ENCODE measurements at places on chromosomes 12 and 14.

- no peak for DNase-seq
Measured at GRCh38 chr14:67853715-67854114, 34.1 kb downstream of the RAD51B start.

- DNase-seq = no peak
Measured at GRCh38 chr14:90739318-90740068, 76.7 kb downstream of the TTC7B start.

DNA sequence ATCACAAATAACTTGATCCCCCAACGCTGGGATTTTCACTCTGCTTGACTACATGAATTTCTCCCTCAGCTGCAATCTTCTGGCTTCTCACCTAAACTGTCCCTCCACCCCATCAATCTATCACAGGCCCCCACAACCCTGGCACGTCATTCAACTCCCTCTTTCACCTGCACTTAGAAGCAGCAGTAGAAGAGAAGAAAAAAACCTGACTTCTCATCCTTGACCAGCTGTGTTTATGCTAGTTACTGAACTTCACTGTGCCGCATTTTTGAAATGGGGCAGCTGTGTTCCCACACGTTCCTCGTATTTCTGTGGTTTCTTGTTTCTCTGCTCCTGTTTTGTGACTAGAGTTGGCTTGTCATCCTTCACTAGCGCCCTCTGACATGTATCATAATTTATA lies 35.0 kb downstream of the ITPR2 start:
- no peak for DNase-seq

- no peak for DNase-seq
Measured at GRCh38 chr12:119036878-119037825, 55.8 kb downstream of the SRRM4 start.

DNA sequence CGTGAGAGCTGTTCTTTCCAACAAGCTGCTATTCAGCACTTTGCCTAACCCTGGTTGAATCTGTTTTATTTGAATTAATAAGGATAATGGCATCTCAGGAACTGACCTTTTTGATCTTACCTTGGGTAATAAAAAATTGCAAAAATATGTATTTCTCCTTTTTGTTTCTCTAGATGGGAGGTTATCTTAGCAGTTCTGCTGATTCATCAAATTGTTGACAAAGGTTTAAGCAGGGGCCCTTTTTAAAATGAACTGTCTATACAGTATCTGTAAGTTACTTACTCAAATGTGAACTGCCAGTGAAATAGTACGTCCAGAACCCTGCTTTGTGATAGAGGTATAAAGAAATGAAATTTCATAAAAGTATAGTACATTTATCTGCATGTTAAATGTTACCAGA lies 681 bp downstream of the TSHR start:
- no peak for DNase-seq

DNA sequence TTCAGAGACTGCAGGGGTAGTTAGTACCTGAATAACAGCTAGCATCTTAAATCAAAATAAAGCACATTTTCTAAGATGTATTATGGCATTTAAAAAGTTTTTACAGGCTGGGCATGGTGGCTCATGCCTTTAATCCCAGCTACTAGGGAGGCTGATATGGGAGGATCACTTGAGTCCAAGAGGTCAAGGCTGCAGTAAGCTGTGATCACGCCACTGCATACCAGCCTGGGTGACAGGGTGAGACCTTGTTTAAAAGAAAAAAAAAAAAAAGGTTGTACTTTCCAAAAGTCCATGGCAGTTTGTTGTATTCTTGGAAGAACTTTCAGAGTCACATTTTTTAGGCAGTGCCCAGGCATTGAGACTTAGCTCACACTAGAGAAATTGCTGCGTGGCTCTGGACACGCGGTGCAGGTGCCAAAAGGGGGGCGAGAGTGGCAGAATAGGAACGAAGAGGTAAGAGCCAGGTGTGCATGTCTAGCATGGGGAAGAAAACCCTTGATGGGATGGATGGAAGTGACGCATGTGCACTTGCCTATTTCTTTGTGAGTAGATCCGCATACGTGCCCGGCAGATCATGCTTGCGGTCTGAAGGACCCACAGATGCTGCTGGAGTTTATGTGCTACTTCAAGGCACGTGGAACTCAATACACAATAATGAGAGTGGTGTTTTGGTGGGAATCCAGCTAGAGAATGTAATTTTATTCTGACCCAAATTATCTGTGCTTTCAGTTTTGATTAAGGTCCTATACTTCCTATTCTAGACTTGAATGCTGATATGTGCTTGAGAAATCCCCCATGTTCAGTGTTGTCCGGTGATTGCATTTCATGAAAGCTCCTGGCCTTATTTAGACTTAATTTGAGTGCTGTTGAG lies 11.9 kb downstream of the ANKRD13A start:
- no peak for DNase-seq

- no peak for DNase-seq
Measured at GRCh38 chr12:69225251-69225910, 14.0 kb upstream of the CPSF6 start.

- DNase-seq = no peak
Measured at GRCh38 chr12:49566361-49566760, 1.6 kb downstream of the MCRS1 start.

DNA sequence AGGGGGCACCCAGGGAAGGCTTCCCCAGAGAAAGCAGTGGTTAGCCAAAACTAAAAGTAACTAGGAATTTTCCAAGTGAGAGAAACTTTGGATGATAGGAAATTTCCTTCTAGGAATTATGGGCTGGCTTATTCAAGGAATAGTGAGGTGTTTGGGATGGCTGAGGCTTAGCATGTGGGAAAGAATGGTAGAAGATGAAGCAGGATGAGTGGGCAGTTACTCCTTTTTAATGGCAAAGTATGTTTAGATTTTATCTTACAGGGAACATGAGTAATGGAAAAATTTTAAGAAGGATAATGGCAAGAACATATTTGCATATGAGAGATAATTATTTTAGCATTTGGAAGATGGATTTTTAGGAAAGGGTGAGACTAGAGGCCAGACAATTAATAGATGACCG lies 197.6 kb downstream of the SLC38A4 start:
- DNase-seq = no peak

GRCh38 chr14:29738056-29738455 lies 189.6 kb downstream of the PRKD1 start:
- DNase-seq = no peak

- DNase-seq = no peak
Measured at GRCh38 chr14:28635387-28635786, 131.2 kb upstream of the FOXG1 start.

DNA sequence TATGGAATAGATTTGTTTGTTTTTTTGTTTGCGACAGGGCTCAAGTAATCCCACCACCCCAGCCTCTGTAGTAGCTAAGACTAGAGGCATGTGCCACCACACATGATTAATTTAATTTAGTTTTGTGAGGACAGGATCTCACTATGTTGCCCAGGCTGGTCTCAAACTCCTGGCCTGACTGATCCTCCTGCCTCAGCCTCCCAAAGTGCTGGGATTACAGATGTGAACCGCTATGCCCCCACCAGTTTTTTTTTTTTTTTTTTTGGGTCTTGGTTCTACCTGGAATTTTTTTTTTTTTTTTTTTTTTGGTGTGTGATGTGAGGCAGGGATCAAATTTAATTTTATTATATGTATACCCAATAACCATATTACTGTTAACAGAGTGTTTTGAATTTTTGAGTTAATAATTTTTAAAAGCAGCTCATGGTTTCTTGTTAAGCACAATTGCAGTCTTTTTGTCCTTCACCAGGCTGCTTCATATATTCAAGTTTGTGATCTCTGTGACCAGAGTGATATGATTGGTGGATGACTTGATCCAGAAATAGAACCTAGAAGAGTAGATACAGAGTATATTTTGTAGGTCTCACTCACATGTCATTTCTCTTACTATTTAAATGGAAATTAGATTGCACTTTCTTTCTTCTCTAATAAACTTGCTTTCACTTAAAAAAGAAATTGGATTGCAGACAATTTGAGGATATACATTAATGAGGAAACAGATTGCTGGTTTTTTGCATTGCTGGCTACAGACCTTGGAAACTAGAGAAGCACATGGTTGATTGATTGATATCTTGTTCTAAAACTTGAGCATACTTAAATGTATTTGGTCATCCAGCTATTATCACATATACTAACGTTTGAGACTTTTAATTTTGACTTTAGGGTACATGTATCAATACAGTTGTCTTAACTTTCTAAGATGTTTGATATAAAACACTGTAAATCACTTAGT lies 13.2 kb downstream of the ADIPOR2 start:
- DNase-seq = no peak

GRCh38 chr12:81329085-81329484 lies 251.2 kb downstream of the ACSS3 start:
- DNase-seq = no peak

- no peak for DNase-seq
Measured at GRCh38 chr14:68291820-68292219, 472.2 kb downstream of the RAD51B start.

DNA sequence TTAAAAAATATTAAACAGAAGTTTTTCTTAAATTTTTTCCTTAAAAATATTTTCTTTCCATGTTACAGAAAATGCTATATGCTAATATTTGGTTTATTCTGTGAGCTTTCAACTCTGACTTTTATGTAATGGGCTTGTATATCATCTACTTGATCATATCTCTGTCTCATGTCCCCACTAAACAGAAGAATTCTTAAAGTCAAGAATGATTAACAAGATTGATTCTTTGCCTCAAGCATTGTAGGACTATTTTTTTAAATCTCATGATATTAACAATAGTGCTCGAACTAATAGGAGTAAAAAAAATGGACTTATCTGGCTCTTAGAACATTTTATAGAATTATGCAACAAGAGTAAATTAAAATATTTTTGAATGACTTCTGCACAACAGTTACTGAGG lies 206.3 kb downstream of the C12orf50 start:
- DNase-seq = no peak

DNA sequence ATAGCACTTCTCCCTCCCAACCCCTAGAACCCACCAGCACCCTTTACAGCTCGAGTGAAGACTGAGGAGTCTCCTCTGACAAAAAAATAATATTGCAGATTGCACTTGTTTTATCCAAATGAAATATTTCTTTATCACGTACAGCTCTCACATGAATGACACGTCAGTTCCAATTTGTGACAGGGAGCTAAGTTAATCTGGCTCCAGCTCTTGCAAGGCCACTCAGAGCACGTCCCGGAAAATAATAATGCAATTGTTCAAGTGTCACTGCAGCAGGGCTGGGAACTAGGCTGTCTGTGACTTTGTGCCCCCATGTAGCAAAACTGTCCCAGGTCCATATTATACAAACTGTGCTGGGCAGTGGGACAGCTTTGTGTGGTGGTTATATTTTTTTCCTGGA lies 539.6 kb downstream of the VRK1 start:
- DNase-seq = no peak

DNA sequence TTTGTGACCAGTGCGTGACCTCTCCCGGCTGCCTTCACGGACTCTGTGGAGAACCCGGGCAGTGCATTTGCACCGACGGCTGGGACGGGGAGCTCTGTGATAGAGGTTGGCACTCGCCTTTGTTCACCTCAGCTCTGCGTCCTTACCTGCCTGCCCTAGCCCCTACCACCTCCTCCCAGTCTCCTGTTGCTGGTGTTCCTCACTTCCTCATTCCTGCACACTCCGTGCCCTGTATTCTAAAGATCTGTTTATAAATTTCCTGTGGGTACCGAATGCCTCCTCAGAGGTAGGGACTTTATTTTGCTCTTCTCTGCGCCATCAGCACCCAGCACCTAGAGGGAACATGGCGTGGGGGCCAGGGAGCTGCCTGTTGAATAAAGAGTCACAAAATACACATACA lies 2.3 kb downstream of the DLK1 start:
- DNase-seq = no peak

DNA sequence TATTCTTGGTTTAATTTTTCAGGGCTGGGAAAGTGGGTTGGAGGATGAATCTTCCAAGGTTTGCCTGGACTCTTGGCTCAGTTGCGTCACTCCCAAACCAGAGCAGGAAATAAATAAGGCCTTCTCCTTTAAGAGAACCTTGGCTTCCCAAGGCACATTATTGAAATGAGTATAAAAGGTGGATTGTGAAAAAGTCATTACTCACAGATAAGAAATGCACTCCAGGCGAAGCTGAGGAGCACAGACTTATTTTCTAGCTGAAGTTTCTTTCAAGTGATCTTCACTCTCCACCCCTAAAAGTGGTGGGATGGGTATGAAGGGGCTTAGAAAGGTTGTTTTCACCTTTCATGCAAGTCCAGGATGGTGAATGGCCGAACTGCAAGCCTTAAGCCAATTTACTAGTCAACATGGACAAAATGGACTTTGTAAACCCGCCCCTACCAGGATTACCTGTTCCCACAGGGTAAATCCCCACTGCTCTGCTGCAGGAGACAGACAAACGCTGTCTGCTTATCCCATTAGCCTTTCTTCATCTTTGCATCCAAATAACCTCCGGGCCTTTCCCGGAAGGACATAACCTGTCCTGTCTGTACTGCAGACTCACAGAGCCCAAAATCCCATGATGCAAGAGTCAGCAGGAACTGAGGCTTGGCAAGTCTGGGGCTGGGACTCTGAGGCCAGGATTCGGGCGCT lies 207.6 kb downstream of the BCL11B start:
- DNase-seq = no peak

GRCh38 chr14:65312859-65313258 lies 99.7 kb upstream of the FUT8 start:
- no peak for DNase-seq

DNA sequence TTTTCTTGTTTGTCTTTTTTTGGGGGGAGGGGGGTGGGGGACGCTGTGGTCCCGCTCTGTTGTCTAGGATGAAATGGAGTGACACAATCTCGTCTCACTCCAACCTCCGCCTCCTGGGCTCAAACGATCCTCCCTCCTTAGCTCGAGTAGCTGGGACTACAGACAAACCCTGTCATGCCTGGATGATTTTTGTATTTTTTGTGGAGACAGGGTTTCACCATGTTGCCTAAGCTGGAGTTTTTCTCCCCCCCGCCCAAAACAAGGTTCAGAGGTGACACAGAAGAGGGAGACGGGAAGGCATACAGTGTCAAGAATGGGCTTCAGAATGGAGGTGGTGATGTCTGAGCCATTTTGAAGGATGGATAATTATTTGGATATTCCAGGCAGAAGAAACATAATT lies 116.9 kb upstream of the ATF1 start:
- no peak for DNase-seq

GRCh38 chr14:35818346-35819115 lies 7.6 kb upstream of the BRMS1L start:
- DNase-seq = no peak

GRCh38 chr14:31969699-31970240 lies 107.3 kb upstream of the ARHGAP5 start:
- DNase-seq = no peak

GRCh38 chr14:100287202-100287997 lies 18.8 kb downstream of the SLC25A29 start:
- no peak for DNase-seq

GRCh38 chr12:116689521-116689920 lies 48.3 kb downstream of the SPRING1 start:
- no peak for DNase-seq

Data from stimulated activated CD4-positive, alpha-beta T cell treated with anti-CD3 and anti-CD28 coated beads, Interleukin-1b, Interleukin-23, amount 100 ng/mL, for 1 hour (primary cell).